ENCODE measurements at places on chromosomes 7 and 10. TPM values are rescaled to one million over a fixed set of nuclear protein-coding genes. Genes with fewer than 3 reads are reported as not detected.

DNA sequence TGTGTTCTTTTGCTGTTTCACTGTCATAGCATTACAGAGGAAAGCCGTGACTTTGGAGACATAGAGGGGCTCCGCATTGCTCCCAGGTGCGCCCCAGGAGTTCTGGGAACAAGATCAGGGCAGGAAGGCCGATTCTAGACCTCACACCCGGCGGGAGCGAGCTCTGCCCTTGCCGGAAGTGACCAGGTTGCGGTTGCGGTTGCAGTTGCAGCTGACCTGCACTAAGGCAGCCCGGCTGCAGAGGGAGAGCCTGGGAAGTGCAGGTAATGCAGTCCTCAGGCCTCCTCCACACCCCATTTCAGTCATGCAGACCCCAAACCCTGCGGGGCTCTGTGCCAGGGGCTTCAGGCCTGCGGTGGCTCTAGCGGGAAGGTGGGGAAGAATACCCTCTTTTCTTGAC is 130.0 kb upstream of the LANCL2 start:
- DNase-seq, result no peak

- DNase-seq, result no peak
These were observed 66.9 kb downstream of the GLRX3 start for GRCh38 chr10:130202984-130203621.

- DNase-seq, result peak; percentile 16
These were observed 15.8 kb upstream of the CAMK1D start for GRCh38 chr10:12333380-12334185.

DNA sequence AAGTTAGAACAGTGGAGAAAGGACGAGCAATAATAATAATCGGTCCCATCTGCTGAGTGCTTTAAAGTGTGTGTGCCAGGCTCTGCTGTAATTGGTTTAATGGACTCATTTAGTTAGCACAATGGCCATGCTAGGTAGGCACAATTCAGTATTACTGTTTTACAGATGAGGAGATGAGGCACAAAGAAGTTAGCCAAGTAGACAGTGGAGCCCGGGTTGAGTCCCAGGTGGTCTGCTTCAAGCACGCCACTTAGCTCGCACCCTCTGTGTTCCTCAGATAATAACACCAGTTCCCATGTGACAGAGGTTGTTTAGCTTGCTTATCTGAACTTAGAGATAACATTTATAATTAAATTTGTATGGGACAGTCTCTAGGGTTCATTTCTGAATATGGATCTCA is 101.6 kb upstream of the GJD4 start:
- no peak for DNase-seq

DNA sequence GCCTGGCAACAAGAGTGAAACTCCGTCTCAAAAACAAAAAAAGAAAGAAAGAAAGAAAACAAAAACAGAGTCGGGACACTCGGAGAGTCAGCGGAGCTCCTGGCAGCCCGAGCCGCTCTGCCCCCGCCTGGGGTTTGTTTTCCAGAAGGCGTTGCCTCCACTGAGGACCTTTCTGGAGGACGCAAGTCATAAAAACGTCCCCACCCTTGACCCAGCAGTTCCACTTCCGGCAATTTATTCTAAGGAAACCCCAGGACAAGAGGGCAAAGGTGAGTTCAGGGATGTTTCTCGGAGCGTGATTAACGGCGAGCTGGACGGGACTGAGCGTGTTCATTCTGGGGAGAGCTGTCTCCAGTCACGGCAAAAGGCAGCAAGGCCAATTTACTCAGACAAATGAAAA is 27.0 kb upstream of the SUN1 start:
- DNase-seq, result no peak

GRCh38 chr7:131279044-131279443 is 48.6 kb upstream of the MKLN1 start:
- no peak for DNase-seq

GRCh38 chr7:5699467-5700384 is 81.7 kb downstream of the RNF216 start:
- peak; percentile 90 for DNase-seq

DNA sequence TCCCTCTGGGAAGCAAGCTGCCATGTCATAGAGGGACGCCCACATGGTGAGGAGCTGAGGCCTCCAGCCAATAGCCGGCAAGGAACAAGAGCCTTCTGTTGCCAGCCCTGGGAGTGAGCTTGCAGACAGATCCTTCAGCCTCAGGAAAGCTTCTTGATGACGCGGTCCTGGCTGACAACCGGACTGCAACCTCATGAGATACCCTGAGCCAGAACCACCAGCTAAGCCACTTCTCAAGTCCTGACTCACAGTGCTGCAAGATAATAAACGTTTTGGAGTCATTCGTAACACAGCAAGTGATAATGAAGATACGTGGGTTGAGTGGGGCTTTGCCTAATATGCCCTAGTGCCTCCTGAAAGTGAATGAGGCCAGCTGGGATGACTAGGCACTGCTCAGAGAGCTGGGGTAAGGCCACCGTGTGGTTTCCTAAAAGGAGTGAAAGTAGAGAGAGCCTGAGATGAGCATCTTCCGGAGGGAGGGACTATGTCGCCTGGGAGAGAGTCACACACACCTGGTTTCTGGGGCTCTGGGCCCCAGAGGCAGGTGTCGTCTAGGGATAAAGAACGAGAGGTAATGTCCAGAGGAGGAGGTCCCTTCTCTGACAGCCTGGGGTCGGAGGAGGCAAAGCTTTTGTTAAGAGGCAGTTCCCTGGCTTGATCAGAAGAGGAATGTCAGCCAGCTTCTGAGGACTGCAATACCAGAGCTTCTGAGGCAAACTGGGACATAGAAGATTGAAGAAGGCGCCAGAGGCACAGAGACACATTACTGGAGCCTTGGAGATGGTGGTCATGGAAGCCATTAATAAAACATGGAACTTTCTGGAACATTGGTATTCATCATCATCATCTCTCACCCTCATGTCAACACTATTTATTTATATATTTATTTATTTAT is 53.6 kb downstream of the PYROXD2 start:
- peak; percentile 63 for DNase-seq

DNA sequence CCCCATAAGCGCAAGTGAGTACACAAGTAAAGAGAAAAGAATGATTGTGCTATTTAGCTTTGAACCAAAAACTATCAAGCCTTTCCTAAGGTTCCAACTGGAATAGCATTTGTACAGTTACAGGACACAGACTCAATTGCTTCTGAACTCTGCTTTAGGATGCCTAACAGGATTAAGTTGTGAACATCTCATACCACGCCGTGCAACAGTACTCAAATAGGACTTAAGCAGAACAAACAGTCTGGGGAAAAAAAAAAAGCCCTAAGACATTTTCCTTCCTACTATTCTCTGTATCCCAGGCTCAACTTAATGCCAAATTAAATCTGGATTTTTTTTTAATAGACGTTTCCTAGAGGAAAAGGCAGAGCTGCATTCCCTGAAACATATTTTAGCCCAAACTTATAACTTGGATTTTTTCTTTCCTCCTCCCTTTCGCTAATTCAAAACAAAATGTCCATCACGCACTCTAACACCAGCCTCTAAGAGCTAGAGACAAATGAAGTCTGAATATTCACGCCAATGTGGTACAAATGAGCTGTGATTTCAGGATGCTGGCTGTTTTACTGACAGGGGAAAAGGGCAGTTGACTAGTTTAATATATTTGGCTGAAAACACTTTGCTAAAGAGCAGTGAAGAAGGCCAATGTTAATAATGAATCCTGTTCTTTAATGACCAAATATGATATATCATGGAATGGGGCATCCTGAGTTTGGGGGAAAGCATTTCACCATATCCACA is 68.6 kb downstream of the CALD1 start:
- no peak for DNase-seq

GRCh38 chr7:106566672-106567071 is 94.3 kb downstream of the CCDC71L start:
- DNase-seq, result no peak

DNA sequence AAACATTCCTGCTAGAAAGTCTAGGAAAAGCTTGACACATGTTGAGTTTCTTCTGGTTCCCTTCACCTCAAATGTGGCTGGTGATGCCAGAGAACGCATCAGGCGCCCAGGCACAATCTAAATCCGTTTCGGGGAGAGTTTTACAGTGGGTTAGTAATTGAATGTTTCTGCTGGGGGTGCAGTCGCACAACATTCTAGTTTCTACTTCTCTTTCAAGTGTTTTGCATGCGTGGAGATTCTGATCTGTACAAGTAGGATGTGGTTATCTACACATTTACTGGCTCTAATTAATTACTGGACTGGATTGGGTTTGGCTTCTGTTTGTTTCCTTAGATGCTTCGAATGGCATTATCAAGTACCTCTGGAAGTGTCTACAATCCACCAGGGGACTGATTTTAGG is 173.8 kb downstream of the TMEM26 start:
- no peak for DNase-seq

- no peak for DNase-seq
These were observed 69.7 kb upstream of the NEUROD6 start for GRCh38 chr7:31410265-31410664.

DNA sequence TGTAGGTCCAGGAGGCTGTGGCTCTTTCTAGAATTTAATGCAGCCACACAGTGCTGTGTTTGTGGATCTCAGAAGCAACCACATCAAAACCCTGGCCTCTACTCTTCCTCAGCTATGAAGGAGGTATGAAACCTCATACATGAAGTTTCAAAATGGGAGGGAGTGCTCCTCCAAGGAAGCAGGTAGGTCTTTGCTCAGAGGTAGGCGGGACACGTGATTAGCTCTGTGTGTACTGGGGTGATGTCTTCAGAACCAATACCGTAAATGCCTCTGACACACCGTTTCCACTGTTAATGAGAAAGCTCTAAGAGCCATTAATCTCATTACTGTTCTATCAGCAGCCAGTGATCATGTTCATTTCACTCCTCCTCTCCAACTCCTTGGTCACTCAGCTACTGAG is 126.1 kb downstream of the PLXNA4 start:
- peak; percentile 58 for DNase-seq

GRCh38 chr7:135769005-135769802 is 20.6 kb upstream of the FAM180A start:
- no peak for DNase-seq

Gene HOXA5
- total RNA-seq, result not detected

Gene OR13A1
- not detected for total RNA-seq

Gene PNLIPRP1
- total RNA-seq, result not detected

Gene CCDC172
- not detected for total RNA-seq

Measured in activated naive CD4-positive, alpha-beta T cell treated with anti-CD3 and anti-CD28 coated beads for 36 hours (primary cell).